ENCODE measurements at places on chromosomes 13 and 19.

DNA sequence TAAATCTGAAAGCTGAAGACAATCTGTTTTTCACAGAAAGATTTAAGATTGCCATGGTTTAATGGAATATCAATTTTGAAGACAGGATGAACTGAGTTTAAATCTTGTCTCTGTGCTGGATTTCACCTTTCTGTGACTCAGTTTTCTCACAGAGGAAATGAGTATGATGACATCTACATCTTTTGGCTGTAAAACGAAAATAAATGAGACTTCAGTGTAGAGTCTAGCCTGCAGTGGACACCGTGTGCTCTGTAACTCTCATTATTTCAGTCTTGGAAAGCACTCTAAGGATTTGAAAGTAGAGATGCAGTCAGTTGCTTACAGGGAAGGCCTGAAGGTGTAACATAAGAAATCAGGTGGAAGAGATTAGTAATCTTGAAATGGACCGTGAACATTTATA, 150.4 kb downstream of the NALCN start:
- DNase-seq: no peak

DNA sequence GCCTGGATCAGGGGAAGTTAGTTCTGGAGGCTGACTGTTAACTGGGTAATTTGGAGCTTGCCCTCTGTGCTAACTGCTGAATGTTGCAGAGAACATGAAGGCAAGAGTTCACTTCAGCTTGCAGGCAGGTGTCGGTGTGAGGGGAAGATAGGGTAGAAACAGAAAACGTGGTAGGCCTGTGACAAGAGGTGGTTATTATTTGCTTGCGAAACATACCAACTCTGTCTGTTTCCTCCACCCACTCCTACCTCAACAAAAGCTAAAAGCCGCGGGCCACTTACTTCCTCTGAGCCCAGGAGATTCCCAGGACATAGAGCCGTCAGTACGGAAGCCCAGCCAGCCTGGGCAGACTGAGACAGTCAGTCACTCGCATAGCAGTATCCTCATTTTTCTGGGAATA, 119.2 kb upstream of the ABCC4 start:
- no peak for DNase-seq

- DNase-seq: no peak
These were observed 67.1 kb downstream of the STARD13 start for GRCh38 chr13:33218426-33218825.

- DNase-seq: no peak
These were observed 18.7 kb upstream of the ATXN8OS start for GRCh38 chr13:70088926-70089325.

GRCh38 chr13:51303063-51303552, 36.4 kb upstream of the SERPINE3 start:
- DNase-seq: no peak

Measured in GOT3 (cell line).